ENCODE measurements at places on chromosomes 7 and 10.

- no peak for DNase-seq
Observed at GRCh38 chr7:11290863-11291262, 317.2 kb downstream of the PHF14 start.

DNA sequence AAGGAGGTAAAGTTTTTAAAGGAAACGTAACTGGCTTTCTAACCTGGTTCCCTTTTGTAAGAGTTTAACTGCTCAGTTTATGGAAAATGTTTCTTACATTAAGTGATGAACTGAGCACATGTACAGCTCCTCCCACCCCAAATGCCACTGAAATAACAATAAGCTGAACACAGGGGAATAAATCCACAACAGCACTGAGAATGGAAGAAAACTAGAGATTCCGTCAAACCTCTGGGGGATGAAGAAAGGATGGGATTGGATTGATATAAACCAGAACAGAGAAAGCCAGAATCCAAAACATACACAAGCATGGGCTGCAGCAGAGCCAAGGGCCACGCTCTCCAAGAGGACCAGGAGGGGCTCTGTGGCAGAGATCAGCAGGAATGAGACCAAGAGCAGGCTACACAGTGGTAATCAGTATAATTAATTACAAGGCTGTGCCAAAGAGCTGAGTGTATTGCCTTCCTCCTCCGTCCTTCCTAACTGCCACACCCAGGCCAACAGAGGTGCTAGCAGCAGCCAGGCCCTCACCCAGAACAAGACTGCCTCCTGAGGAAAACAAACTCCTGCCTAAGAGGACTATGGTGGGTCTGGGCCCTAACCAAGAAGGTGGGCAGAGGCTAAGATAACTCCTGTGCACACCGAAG is 73.9 kb downstream of the KIAA1549 start:
- no peak for DNase-seq

GRCh38 chr7:143507534-143508055 is 29.9 kb downstream of the TAS2R41 start:
- DNase-seq, result no peak

DNA sequence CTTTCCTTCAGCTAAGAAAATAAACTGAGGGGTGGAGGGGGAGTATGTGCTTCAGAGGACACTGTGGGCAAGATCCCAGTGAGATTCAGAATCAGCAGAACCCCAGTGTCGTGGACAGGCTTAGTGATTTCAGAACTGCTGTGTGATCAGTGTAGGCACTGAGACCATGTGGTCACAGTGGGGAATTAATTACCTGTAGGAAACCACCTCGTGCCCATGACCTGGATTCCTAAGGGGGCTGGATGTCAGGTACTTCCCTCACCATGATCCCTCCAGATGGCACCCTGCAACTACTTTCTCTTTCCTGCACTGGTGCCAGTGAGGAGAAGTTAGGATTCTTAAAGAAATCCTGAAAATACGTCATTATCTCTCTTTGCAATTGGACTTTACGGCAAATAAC is 64.4 kb downstream of the HBP1 start:
- no peak for DNase-seq

- no peak for DNase-seq
Observed at GRCh38 chr10:95273393-95274312, 17.1 kb downstream of the PDLIM1 start.
